ENCODE measurements at places on chromosomes 5 and 9. TPM values are rescaled to one million over a fixed set of nuclear protein-coding genes. Genes with fewer than 3 reads are reported as not detected.

SH3GL2 gene
- 1.2 TPM for total RNA-seq

ARL14EPL gene
- not detected for total RNA-seq

SHISAL2B gene
- not detected for total RNA-seq

SKIC3 gene
- total RNA-seq: 83.6 TPM

DNA sequence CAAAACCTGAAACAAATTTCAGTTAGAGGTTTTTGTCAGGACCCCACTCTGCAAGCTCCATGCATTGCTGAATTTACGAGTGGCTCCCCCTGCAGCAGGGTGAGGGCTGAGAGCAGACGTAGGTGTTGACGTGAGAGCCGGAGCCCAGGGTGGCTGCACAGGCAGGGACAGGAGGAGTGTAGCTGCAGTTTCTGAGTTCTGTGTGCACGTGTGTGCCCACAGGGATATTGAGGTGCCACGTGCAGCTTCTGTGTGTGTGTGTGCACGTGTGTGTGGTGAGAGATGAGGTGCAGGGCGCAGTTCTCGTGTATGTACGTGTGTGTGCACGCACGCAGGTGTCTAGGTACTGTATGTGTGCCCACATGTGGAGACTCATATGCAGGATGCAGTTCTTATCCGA lies 14.6 kb downstream of the PLEKHG4B start:
- no peak for DNase-seq

DNA sequence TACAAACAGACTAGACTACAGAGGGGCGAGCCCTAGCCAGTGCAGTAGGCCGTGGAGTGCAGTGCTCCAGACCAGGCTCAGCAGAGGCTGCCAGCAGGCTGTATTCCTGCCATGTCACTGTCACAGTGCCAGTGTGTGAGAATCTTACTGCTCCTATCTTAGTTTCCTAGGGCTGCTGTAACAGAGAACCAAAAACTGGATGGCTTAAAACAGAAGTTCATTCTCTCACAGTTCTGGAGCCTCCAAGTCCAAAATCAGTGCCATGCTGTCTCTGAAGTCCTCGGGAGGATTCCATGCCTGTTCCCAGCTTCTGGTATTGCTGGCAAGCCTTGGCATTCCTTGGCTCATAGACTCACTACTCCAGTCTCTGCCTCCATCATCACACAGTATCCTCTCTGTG lies 75.0 kb upstream of the SAP30L start:
- DNase-seq: no peak

GRCh38 chr9:68507130-68507805 lies 33.4 kb downstream of the TMEM252 start:
- DNase-seq: no peak

DNA sequence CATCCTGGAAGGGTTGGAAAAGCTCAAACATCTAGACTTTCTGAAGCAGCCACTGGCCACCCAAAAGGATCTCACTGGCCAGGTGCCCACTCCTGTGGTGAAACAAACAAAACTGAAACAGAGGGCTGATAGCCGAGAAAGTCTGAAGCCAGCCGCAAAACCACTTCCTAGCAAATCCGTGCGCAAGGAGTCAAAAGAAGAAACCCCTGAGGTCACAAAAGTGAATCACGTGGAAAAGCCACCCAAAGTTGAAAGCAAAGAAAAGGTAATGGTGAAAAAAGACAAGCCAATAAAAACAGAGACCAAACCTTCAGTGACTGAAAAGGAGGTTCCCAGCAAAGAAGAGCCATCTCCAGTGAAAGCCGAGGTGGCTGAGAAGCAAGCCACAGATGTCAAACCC lies 87.6 kb downstream of the MAP1B start:
- DNase-seq: no peak

Data from ureter (tissue), 1 donor.